Stomach (tissue), 19 donors: ENCODE measurements at places on chromosomes 1 and 21.
A peak's percentile ranks its signal among the peaks of the same experiment; 100 is the strongest.

- no peak overlapping the region for H3K4me3 ChIP-seq
- no peak for DNase-seq
- H3K27ac ChIP-seq = no peak overlapping the region
- H3K36me3 ChIP-seq = no peaks in the 10 kb centered on the region
- no peaks in the 10 kb centered on the region for H3K4me1 ChIP-seq
- H3K27me3 ChIP-seq = peaks cover 76% of the 10 kb centered on the region
Measured at GRCh38 chr1:11414926-11415538, 63.9 kb upstream of the DISP3 start.

DNA sequence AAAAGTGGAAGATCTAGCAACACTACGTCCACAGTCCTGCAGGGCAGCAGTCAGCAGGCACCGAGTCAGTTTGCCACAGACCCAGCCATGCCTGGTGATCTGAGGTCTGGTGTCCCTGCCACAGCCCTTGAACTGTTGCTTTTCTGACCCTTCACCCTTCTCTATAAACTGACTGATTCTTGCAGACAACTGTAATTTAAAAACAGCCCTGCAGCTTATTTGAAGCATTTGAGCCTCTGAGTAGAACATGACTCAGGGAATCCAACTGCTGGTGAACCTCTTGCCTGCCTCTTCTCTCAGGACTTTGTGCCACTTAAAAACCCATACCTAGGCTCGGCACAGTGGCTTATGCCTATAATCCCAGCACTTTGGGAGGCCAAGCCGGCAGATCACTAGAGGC is 107.2 kb downstream of the EDEM3 start:
- H3K27me3 ChIP-seq = no peaks in the 10 kb centered on the region
- H3K36me3 ChIP-seq = no peaks in the 10 kb centered on the region
- H3K4me3 ChIP-seq = no peak overlapping the region
- no peak overlapping the region for H3K27ac ChIP-seq
- H3K4me1 ChIP-seq = peaks cover 22% of the 10 kb centered on the region
- no peak for DNase-seq

DNA sequence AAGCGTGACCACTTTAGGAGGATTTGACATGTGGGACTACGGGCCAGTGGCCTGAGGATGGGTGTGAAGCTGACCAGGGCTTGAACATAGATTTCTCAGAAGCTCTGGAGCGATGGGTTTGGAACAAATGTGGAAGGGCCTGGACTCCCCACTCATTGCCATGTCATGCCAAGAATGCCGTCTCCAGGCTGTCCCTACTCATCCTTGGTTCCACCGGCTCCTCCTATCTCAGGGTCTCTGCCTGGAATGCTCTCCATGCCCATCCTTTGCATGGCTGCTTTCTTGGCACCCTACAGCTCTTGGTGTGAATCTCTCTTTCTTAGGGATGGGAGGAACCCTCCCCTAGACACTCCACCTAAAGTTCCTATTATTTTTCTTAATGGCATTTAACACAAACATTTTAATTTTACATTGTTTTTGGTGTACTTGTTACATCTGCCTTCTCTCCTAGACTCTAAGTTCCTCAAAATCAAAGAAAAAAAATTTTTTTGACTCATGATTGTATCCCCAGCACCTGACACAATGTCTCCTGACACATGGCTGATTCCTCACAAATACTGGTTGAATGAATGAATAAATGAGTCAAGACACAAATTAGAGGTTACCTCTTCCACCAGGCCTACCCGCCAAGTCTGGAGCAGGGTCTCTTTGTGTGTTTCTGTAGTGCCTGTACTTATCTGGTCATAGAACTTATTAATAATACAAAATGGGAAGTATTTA is 114.5 kb downstream of the OMA1 start:
- no peak overlapping the region for H3K27ac ChIP-seq
- no peaks in the 10 kb centered on the region for H3K27me3 ChIP-seq
- no peaks in the 10 kb centered on the region for H3K4me1 ChIP-seq
- H3K4me3 ChIP-seq = no peak overlapping the region
- no peak for DNase-seq
- no peaks in the 10 kb centered on the region for H3K36me3 ChIP-seq

- no peak overlapping the region for H3K27ac ChIP-seq
- H3K4me3 ChIP-seq = no peak overlapping the region
Measured at GRCh38 chr1:199590708-199591107, 436.8 kb upstream of the NR5A2 start.

DNA sequence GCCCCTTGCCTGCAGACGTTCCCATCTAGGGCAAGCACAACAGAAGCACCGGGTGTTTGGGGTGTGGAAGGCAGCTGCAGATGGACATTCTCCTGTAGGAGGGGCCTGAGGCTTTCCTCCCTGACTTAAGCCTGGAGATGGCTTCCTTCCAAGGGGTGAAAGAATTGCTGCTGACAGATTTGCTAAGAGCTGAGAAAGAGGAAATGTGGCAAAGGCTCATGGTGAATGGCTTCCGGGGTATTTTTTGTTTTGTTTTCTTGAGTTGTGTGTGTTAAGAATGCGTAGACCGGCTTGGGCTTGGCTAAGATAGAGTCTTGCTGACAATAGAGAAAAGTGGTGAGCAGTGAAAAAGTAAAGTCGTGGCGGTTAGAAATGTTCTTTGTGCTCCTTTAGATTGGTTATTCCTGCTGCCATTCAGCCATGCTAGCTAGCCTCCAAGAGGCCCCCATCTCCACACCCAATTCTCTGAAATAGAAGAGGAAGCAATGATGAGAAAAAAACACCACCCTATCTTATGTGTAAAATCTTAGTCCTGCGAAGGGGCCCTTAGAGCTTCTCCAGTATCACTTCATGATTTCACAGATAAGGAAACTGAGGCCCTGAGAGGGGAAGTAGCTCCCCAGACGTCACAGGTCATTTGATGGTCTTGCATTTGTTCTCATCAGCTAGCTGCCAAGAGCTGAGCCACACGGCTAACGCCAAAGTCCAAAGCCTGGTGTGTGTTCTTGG is 36.9 kb downstream of the EIF2D start:
- H3K27me3 ChIP-seq = no peaks in the 10 kb centered on the region
- DNase-seq = peak; percentile 87
- peaks cover 13% of the 10 kb centered on the region for H3K36me3 ChIP-seq

GRCh38 chr21:41695513-41695912 is 71.3 kb downstream of the RIPK4 start:
- no peak overlapping the region for H3K4me3 ChIP-seq
- no peak overlapping the region for H3K27ac ChIP-seq
- no peak for DNase-seq
- no peaks in the 10 kb centered on the region for H3K4me1 ChIP-seq

GRCh38 chr1:187054862-187055757 is 226.4 kb downstream of the PLA2G4A start:
- no peaks in the 10 kb centered on the region for H3K27me3 ChIP-seq
- H3K4me1 ChIP-seq = no peaks in the 10 kb centered on the region
- H3K36me3 ChIP-seq = no peaks in the 10 kb centered on the region
- H3K4me3 ChIP-seq = no peak overlapping the region

DNA sequence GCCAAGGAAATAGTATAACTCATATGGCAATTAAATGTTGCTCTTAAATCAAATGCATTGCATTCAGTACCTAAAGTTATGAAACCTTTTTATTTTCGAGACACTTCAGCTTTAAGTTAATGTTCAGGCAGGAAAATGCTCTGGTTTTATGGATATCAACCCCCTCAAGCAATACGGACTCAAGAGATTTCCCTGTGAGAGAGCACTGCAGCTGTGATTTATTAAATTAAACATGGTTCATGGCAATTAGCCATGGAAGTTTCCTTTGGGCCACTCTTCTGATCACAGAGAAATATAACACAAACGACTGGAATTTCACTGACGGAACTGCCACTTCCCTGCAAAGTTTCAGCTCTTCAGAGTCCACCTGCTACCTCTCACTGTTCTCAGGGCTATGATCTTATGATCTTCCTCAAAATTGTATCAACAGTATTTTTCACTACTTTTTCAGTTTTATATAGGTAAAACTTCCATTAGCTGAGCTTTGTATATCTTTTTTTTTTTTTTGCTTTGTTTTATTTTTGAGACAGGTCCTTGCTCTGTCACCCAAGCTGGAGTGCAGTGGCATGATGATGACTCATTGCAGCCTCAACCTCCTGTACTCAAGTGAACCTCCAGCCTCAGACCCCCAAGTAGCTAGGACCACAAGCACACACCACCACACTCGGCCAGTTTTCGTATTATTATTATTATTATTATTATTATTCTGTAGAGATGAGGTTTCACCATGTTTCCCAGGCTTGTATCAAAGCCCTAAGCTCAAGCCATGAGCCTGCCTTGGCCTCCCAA is 923.1 kb upstream of the TMPRSS15 start:
- H3K27ac ChIP-seq = no peak overlapping the region
- no peaks in the 10 kb centered on the region for H3K36me3 ChIP-seq
- H3K4me3 ChIP-seq = no peak overlapping the region
- no peaks in the 10 kb centered on the region for H3K27me3 ChIP-seq
- H3K4me1 ChIP-seq = no peaks in the 10 kb centered on the region

DNA sequence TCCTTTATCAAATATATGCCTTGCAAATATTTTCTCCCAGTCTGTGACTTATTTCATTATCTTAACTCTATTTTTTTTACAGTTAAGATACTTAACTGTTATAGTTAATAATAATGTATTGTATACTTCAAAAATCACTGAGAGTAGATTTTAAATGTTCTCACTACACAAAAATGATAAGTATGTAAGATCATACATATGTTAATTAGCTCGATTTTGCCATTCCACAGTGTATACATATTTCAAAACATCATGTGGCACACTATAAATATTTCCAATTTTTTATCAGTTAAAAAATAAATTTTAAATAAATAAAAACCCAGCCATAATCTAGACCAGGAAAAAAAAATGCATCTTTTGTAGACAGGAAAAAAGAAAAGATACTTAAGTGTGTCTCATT is 27.2 kb downstream of the CTTNBP2NL start:
- H3K27me3 ChIP-seq = no peaks in the 10 kb centered on the region
- no peak for DNase-seq
- H3K27ac ChIP-seq = no peak overlapping the region
- H3K4me3 ChIP-seq = no peak overlapping the region
